Smooth muscle cell of the pulmonary artery (primary cell): ENCODE measurements at places on chromosomes 11 and 22. TPM values are rescaled to one million over a fixed set of nuclear protein-coding genes. Genes with fewer than 3 reads are reported as not detected.

The KRTAP5-11 gene
- total RNA-seq, result not detected in 2 replicates

The WNT11 gene
- 0.52 TPM in 1 of 2 replicates, not detected in the other for total RNA-seq

The ASPHD2 gene
- total RNA-seq, result 2.1 and 4.4 TPM in 2 replicates

The MRGPRX3 gene
- not detected in 2 replicates for total RNA-seq

The NR1H3 gene
- total RNA-seq, result 8.6 and 18.0 TPM in 2 replicates

The GRIA4 gene
- 0.33 TPM in 1 of 2 replicates, not detected in the other for total RNA-seq

The EHF gene
- total RNA-seq, result 0.20 and 0.33 TPM in 2 replicates
